ENCODE measurements at places on chromosomes 5 and 9.

DNA sequence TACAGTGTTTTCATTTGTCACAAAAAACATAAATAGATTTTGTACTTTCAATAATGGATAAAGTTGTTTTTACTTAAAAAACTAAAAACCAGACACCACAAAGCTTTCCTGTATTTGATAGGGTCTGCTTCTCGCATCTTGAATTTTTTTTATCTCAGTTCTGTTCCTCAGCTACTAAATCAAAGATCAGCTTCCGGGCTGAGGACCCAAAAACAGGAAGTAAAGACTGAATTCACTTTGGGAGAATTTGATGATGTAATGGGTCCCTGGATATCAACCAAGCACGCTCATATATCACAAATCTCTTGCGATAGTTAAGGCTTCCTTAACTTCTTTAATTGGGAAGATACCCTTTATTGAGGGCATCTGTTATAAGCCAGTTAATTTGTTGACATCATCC is 24.1 kb downstream of the ITK start:
- DNase-seq, result no peak

DNA sequence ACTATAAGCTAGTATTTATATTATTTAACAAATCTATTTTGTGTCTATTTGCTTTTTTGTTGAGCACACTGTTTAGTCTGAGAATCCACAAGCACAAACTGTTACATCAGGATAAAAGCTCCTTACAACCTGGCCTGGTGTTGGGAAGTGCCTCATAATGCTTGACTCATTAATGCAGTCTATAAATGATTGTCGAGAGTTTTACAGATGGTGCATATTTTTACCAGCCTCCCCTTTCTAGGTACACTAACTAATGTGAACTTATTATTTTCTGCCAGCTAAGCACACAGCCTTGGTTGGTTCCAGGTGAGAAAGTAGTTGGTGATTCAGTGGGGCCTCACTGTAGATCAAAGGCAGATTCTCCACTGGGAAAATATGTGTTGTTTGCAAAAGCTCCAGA is 151.0 kb upstream of the ADAMTS16 start:
- no peak for DNase-seq

GRCh38 chr9:79210541-79211243 is 361.1 kb upstream of the TLE4 start:
- no peak for DNase-seq

GRCh38 chr9:83334320-83334719 is 203.9 kb downstream of the FRMD3 start:
- peak; percentile 79 for DNase-seq

- DNase-seq, result no peak
These were observed 157.7 kb upstream of the SLC12A2 start for GRCh38 chr5:127925916-127926315.

- DNase-seq, result no peak
These were observed 68.8 kb downstream of the FEM1C start for GRCh38 chr5:115475788-115476187.

GRCh38 chr9:137219757-137220316 is 2.2 kb downstream of the RNF208 start:
- no peak for DNase-seq

DNA sequence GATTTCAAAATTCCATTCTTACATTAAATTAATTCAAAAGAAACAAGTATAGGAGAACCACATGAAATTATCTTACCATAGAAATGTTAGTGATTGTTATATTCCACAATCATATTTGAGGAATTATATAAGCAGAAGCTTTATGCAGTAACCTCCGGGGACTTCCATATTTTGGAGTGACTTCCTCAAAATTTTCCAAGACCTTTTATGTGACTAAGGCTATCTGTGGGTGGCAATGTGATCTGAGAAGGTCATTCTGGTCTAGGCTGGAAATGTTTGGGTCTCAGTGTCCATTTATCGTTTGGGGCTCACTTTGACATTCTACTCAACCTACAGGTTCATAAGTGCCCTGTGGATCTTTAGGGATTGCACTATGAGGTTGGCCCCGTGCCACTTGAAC is 776.6 kb downstream of the CDH12 start:
- DNase-seq, result no peak

DNA sequence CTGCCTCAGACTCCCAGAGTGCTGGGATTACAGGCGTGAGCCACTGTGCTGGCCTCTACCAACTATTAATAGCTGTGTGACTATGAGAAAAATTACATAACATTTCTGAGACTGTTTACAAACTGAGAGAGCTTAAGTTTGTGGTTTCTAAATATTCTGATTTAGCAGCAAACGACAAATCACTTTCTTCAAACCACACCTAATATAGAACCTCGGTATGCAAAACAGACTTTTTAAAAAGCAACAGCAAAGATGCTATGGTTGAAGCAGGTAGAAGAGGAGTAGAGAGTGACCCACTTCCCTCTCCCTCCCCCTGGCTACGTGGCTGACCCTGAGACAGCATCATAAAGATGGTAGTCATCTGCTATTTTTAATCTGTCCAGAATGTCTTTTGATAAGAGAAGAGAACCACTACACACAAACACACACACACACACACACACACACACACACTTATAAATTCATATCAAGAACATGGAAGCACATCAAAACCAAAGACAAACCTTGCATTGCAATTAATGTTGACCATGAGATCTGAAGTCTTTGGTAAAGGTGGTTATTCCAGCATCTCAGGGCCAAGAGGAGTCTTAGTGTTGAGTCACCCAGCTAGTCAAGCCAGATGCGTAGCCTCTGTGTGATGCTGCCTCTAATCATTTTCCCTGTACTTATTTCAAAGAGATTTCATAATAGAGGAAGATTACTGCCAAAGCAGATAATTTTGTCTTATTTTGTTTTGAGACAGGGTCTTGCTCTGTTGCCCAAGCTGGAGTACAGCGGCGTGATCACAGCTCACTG is 58.1 kb upstream of the TMEM215 start:
- no peak for DNase-seq

DNA sequence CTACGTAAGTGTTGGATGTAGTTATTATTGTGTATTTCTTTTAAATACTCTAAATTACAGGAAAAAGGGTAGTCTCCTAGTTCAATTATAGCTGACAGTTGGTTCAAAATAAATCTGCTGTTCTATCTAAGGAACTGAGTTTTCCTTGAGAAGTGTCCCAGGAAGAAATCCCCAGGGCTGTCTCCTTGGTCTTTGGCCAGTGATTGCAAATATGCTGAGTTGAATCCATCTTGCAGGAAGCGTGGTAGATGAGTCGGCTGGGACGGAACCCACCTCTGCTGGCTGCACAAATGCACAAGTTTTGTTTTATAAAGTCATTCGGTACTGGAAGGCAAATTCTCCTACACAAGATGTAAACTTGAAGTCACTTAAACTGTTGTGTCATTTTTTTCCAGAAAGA is 30.2 kb upstream of the HOMER1 start:
- no peak for DNase-seq

- DNase-seq, result peak; percentile 66
These were observed 93.8 kb downstream of the FEM1C start for GRCh38 chr5:115450741-115451140.

GRCh38 chr9:131585375-131585774 is 40.1 kb downstream of the PRRT1B start:
- DNase-seq, result no peak

GRCh38 chr9:108530141-108530540 is 325.6 kb downstream of the ACTL7B start:
- no peak for DNase-seq

DNA sequence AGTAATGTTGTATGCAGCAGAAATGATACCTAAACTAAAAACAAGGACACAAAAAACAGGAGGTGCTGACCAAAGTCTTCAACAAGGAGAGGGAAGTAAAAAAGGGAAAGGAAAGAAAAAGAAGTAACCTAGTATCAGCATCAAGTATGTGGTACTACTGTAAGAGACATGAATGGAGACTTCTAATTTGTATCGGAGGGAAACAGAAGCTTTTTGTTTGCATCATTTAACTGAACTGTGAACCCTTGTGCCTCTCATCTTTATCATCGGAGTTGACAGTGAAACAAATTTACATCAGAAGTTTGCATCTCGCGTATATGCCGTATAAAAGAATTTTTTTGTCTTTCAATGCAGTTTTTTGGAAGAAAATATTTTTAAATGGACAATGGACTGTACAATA is 6.3 kb downstream of the SRP19 start:
- DNase-seq, result no peak

DNA sequence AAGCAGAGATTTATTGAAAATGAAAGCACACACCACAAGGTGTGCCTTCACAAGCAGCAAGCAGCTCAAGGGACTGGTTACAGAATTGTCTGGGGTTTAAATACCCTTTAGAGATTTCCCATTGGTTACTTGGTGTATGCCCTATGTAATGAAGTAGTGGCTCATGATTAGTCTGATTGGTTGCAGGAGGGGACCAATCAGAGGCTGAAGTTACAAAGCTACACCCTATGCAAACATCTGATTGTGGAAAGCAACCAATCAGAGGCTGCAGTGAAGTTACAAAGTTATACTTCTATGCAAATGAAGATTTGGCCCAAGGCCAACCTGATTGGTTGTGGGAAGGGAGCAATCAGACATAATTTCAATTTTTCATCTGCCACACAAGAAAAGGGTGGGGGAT is 119.9 kb downstream of the C9orf152 start:
- no peak for DNase-seq

DNA sequence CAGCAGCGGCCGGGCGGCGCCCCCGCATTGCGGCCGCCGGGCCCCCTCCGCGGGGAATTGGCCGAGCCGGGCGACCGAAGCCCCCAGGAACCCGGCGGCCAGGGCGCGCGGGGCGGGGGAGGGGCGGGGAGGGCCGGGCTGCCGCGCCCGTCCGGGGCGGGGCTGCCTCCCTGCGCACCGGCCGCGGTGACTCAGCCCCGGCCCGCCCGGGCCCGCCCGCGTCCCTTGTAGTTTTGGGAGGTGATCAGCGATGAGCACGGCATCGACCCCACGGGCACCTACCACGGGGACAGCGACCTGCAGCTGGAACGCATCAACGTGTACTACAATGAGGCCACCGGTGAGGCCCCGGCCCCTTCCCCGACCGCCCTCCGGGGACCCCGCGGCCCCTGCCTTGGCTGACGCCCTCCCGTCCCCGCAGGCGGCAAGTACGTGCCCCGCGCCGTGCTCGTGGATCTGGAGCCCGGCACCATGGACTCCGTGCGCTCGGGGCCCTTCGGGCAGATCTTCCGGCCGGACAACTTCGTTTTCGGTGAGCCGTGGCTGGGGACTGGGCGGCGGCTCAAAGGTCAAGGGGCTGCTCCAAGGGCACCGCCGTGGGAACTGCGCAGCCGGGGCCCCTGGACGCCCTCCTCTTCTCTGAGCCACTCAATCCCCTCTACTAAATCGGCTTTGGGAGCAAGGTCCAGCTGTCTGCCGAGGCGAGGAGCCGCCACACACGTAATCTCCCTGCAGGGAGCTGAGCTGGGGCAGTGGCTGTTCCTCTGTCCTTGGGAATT is 592 bp downstream of the TUBB4B start:
- DNase-seq, result peak; percentile 90

DNA sequence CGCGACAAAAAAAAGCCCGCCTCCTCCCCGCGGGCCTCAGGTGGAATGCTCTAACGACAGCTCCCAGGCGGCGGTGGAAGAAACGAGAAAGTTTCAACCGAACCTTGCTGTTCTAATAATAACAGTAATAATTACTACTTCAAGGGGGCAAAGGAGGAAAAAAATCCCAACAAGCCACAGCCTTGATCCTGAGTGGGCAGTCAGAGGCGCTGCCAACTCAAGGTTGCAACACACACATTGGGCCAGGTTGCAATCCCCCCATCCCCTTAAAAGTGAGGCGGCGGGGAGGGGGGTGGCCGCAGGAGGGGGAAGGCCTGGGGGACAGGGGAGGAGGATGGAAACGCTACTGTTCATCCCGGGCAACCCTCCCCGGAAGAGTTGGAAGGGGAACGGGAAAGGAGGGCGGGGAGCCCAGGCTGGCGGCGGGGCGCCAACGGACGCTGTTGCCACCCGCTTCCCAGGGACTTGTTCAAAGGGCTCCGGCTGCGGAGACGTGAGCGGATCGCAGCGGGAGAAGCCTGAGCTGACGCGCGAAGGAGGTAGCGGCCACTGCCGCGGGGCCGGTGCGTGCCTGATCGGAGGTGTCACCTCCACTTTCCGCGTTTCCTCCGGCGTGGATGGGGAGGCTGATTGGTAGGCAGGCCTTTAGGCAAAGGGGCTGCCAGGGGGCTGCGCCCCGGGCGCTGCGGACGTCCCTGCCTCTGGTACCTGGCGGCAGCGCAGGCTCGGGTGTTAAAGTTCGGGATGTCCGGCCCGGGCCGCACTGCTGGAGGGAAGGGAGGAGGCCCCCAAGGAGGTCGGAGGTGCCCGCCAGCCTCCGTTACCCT is 647 bp downstream of the SMARCA2 start:
- peak; percentile 58 for DNase-seq

DNA sequence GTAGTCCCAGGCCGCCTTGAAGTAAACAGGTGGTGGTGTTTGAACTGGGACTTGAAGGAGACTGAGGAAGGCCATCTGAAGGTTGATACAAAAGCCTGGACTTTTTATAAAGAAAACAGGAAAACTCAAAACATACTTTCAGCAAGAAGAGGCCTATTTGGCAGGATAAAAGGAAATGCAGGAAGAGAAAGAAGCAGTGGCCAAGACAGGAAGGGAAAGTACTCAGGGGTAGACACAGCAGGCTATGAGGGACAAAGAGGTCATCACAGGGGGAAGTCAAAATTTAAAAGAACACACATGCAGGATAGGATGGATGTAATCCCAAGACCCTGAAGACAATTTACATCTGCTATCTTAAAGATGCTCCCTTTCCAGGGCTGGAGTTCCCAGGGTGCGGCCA is 13.0 kb downstream of the TLE1 start:
- DNase-seq, result no peak

DNA sequence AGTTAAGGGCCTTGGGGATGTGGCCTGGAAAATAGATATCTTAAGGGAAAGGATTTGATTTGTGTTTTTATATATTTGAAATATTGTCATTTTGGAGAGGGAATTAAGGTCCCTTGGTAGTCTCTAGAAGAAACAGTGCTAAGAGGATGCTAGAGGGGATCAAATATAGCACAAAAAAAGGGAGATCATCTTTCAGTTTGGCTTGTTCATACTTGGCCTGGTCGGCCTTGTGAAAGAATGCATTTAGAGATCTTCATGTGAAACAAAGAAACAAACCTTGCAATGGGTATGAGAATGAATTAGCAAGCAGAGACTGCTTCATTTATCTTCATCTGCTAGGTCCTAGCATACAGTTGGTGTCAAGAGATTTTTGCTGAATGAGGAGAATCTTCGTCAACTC is 15.0 kb downstream of the DMRT2 start:
- DNase-seq, result no peak
